Stimulated activated CD4-positive, alpha-beta T cell treated with anti-CD3 and anti-CD28 coated beads, Interleukin-1b, Interleukin-23, amount 100 ng/mL, for 1 hour (primary cell): ENCODE measurements at places on chromosomes 3 and 15.

DNA sequence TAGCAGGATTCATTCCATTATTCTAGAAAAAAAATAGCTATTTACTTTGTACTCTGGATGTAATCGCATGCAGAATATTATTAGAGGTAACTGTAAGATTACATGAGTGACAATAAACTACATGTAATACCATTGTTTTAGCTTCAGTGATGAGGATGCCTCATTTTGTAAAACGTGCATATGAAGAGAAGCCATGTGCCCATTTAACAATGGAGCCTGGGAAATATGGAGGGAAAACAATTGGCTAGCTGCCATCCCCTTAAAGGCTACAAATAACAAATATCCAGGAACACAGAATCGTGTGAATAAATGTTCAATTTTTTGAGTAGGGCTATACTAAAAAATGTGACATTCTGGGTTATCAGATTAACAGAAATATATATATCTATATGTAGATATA, 151.1 kb downstream of the SAMMSON start:
- DNase-seq: no peak

- DNase-seq: no peak
Measured at GRCh38 chr3:38834110-38834509, 18.1 kb upstream of the SCN10A start.

DNA sequence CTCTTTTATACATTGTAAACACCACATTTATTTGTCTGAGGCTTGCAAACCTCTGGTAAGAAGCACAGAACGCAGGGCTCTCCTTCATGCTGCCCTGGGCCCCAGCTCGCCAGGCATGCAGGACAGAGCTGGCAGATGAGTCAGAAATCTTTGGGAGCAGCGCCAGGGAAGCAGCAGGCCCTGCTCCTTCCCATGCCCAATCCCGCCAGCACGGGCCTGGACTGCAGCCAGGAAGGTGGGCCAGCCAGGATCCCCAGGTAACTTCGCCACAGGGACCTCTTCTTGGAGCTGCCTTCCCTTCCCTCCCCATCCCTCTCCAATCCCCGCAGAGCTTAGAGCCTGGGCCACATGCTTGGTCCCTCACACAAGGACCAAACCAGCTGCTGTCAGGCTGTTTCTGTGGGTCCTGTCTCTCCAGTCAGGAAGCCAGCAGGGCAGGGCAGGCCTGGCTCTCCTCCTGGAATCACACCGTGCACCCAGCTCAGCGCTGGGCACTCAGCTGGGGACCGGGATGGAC, 8.8 kb downstream of the STOML1 start:
- DNase-seq: no peak

GRCh38 chr3:194067949-194068362, 68.0 kb upstream of the HES1 start:
- DNase-seq: no peak

GRCh38 chr3:58176827-58177489, 33.8 kb downstream of the DNASE1L3 start:
- DNase-seq: no peak

DNA sequence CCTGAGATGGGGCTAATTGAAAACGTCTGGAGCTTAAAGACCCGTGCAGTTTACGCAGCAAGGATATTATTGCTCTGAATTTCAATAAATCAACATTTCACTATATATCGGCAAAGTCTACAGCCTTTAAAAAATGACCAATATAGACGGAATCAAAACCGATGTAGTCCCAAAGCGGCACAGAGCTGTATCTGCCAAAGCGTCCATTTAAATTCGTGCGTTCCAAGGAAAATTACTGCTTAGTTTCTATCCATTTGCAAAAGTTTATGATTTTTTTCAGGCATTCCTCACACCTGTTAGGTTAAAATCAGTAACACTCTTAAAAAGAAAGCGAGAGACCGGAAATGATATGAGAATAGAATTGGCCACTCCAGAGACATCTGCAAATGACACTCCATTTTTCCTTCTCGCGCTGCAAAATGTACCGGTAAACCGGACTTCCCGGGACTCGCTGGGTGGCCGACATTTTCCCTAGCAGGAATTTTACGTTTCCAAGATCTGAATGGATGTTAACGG, 777 bp upstream of the EIF4A2 start:
- no peak for DNase-seq

GRCh38 chr15:101368086-101368780, 73.2 kb upstream of the SNRPA1 start:
- DNase-seq: no peak

DNA sequence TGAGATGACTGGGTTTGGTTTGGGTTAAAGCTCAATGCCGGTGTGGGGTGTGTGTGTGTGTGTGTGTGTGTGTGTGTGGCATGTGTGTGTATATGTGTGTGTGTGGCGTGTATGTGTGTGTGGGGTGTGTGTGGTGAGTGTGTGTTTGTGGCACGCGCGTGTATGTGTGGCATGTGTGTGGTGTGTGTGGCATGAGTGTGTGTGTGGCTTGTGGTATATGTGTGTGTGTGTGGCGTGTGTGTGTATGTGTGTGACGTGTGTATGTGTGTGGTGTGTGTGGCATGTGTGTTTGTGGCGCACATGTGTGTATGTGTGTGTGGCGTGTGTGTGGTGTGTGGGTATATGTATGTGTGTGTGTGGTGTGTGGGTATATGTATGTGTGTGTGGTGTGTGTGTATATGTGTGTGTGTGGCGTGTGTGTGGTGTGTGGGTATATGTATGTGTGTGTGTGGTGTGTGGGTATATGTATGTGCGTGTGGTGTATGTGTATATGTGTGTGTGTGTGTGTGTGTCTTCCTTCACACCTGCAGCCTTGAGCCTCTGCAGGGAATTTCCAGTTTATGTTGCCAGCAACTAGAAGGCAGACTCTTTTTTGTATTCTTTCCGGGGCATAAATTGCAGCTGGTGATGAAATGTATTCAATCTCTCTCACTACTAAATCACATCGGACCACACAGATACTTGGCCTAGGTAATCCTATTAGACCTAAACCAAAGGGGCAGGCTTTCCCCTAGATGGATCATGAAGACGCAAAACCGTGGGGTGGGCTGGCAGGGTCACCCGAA, 34.8 kb downstream of the CHRD start:
- no peak for DNase-seq

- DNase-seq: no peak
Measured at GRCh38 chr3:139213936-139214335, 129.9 kb upstream of the MRPS22 start.

GRCh38 chr15:68787609-68788263, 33.0 kb downstream of the ANP32A start:
- DNase-seq: no peak

DNA sequence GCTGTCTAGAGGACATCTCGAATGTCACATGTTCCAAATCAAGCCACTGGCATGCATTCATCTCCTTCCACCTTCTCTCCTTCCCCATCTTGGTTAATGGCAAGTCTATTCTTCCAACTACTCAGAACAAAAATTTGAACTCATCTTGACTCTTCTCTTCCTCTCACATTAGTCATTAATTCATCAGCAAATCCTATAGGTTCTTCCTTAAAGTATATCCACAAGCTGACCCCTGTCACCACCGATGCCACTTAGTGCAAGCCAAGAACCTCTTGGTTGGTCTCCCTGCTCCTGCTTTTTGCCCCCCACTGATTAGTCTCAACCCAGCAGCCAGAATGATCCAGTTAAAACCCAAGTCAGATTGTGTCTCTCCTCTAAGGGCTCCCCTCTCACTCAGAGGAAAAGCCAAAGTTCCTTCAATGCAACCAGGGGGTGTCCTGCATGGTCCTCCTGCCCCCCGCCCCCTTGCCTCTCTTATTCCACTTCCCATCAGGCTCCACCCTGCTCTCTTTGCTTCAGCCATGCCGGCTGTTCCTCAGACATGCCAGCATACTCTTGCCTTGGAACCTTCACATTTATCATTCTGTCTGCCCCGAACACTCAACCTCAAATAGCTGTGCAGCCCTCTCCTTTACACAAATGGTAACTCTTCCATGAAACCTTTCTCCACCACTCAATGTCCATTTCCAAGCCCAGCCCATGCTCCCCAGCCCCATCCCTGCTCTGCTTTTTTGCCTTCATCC, 1.0 kb upstream of the GALNT15 start:
- DNase-seq: no peak

GRCh38 chr3:36013425-36013824, 366.9 kb upstream of the STAC start:
- no peak for DNase-seq

DNA sequence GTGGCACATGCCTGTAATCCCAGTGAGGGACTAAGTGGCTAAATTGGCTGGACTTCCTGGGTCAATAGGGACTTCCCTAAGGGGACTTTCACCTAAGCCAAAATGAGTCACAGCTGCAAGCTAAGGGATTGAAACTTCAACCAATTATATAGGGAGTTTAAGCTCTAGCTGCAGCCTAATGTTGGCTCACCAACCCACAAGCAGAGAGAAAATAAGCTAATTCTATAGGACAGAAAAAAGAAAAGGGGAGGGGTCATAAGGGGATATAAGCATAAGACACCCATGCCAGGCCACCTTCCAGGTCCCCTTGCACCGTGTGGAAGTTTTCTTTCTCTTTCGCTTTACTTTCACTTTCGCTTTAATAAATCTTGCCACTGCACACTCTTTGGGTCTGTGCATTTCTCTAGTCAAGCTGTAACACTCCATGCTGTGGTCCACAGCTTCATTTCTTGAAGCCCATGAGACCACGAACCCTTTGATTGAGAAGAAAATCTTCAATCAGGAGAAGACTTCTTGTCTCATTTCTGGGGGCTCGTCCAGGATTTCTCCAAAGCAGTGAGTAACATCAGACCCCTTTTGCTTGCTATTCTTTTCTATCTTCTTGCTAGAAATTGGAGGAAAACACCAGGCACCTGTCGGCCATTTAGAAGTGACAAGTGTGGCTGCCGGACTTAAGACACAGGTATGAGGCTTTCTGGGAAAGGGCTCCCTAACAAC, 192.3 kb downstream of the IGSF11 start:
- no peak for DNase-seq

GRCh38 chr3:169362301-169362700, 301.2 kb downstream of the MECOM start:
- no peak for DNase-seq

DNA sequence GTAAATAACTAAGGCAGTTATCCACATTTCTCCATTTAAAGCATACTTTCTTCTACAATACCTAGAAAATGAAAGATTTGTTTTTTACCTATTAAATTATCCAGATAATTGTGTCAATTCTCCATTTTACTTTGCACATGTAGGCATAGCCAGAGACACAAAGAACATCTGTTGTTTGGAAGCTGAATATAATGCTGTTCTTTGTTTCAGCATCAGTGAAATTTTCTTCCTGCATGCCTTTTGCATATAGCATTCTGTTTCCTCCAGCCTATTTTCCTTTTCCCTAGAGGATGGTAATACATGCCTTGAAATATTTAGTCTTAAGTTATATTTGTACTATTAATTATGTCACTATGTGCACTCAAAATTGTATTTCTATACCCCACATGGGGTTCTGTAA, 233.7 kb downstream of the CNTN6 start:
- no peak for DNase-seq

GRCh38 chr15:64456634-64457108, 3.7 kb upstream of the ZNF609 start:
- no peak for DNase-seq

DNA sequence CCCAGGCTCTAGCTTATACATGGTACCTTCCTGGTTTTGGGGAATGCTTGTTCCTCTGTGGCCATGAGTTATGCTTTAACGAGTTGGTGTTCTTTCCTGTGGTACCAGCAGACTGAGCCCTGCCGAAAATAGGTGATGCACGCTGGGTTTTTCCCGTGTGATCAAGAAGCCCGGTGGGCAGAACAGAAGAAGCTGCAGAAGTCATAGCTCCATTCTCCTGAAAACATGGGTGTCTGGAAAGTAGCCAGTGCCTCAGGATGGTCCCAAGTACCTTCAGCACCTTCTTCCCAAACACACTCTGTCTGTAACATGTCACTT, 25.2 kb downstream of the MAPKBP1 start:
- no peak for DNase-seq
